AG09309 (cell line): ENCODE measurements at places on chromosomes 7 and 10.

DNA sequence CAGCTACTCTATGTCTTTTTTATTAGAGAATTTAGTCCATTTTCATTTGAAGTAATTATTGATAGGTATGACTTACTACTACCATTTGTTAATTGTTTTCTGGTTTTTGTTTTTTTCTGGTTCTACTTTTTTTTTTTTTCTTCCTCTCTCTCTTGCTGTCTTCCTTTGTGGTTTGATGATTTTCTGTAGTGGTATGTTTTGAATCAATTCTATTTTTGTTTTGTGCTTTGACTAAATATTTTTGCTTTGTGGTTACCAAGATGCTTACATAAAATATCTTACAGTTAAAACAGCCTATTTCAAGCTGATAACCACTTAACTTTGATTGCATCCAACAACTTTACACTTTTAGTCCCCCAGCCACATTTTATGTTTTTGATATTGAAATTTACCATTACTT lies 3.3 kb upstream of the OR2F2 start:
- no peak for DNase-seq

- no peak for DNase-seq
These were observed 66.5 kb upstream of the PRKG1 start for GRCh38 chr10:51007781-51008180.

DNA sequence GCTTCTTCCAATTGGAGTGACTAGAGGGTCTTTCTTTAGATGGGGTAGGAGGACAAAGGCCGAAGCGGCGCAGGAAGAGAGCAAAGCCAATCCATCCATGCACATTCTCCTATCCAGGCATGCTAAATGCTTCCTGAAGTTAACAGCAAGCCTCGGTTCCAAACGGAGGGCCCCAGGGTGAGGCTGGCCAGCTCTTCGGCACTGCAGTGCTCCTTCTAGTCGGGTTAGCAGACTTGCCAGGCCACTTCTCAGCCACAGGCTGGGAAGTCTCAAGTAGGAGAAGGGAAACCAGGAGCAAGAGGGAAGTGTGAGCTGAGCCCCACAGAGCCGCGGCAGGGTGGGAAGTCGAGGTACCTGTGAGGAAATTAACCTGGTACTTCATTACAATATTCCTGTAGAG lies 253.8 kb upstream of the INHBA start:
- no peak for DNase-seq

GRCh38 chr10:97892506-97892905 lies 42.9 kb downstream of the GOLGA7B start:
- DNase-seq = no peak

DNA sequence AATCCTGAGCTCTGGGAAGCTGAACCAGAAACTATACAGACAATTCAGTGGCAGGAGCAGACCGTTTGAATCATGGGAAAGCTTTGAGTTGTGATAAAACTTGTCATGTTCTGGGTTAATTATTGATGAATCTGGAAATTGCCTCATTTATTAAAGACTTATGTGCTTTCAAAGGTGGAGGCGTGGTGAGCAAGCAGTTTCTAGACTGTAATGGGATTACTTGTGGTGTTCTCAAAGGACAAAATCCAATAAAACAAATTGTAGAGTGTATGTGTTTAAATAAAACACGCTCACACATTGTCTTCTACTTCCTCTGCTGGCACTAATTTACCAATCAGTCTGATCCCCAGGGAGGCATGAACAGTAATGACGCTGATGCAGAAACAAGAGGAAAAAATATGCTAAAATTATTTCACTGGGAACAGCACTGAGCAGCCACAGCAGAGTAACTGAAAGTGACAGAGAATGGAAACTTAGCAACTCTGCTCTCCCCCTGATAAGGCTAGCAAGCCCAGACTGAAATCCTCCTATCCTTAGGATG lies 25.1 kb downstream of the PARD3 start:
- no peak for DNase-seq

- no peak for DNase-seq
These were observed 86.3 kb upstream of the NPS start for GRCh38 chr10:127462643-127463295.

- peak; percentile 44 for DNase-seq
These were observed 142.8 kb downstream of the ADK start for GRCh38 chr10:74293686-74294371.

DNA sequence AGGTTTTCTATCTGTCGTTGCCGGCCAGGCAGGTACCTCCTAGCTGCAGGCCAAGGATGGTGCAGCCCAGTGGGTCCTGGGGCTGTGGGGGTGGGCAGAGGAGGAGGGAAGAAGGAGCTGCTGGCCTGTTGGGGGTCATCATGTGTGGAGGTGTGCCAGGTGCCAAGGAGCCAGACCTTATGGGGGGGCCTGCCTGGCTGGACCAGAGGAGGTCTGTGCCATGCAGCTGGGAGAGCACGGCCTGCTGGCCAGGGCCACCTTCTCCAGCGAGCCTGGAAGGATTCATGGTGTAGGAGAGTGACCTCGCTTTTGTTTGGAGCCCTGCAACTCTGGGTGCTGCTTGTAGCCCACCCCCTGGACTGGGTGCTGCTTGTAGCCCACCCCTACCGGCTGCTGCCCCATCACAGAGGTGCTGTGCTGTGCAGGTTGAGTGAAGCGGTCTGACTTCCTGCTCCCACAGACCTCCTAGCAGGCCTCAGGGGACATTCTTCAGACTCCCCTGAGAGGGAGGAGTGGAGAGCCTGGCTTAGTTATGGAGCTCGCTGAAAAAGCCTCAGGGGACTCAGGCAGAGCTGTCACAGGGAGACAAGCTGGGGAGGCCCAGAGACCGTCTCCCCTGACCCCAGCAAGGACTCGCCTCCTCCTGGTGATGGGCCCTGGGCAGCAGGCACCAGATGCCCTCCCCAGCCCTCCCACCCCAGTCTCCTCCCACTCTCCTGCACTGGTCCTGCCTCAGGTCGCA lies 67.7 kb upstream of the AQP1 start:
- DNase-seq = no peak

- DNase-seq = no peak
These were observed 8.9 kb downstream of the LCOR start for GRCh38 chr10:96840841-96841518.

DNA sequence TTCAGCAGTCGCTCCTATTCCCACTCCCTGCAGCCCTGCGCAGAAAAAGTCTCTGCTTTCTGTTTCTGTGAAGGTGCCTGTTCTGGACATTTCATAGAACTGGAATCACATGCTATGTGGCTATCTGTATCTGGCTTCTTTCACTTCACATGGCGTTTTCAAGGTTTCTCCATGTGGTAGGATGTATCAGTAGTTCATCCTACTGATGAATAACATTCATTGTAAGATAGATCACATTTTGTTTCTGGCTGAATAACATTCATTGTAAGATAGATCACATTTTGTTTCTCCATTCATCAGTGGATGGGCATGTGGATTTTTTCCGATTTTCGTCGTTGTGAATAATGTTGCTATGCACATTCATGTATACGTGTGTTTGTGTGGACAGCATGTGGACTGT lies 44.5 kb downstream of the HSPA12A start:
- no peak for DNase-seq

DNA sequence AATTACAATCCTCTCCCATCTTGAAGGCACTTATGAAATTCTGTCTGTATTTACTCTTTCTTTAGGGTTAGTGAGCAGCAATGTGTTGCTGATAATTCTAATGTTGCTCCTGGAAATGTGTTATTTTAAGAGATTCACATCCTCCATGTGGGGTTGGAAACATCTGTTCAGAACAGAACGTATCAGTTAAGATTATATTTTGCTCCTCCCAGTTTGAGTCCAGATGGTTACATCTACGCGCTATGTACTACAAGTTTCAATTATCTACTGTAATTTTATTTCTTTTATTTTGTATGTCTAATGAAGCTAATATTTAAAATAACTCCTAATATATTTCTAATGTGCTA lies 250.6 kb upstream of the KLF6 start:
- DNase-seq = no peak

DNA sequence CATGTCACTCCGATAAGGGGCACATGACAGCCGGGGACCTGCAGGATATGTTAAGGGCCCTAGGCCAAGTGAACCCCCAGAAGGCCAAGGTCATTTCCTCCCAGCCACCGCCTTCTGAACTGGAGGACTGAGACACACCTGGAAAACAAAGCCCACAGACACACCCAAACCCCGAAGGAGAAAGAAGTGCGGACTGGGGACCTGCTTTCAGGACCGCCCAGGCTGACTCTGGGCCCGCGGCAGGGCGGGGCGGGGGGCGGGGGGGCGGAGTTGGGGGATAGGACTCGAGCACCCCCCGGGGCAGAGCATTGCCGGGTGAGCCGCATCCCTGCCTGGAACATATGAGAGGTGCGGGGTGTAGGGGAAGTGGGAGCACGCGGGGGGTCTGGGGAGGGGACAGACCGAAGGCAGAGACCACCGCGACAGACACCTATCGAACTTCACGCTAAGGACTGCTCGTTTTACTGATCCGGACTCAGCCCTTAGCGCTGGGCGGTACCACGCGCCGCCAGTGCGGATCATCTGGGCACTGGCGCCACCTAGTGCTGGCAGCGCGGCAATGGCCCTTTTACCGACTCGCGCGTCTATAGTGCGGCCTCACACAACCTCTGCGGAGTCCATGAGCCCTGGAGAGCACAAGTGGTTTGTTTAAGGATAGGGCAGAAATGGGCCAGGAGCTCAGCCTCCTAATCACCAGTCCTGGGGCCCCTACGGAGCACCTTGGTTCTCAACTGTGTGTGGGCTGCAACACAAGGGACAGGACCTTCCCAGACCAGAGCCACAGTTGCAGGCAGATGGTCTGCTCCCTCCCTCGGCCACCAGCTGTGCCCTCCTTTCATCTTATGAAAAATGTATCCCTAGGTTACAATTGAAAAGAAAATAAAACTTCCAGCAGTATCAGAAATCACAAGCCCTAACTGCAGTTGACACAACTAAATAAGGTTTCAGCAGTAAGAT lies 157.6 kb downstream of the HERPUD2 start:
- peak; percentile 5 for DNase-seq

DNA sequence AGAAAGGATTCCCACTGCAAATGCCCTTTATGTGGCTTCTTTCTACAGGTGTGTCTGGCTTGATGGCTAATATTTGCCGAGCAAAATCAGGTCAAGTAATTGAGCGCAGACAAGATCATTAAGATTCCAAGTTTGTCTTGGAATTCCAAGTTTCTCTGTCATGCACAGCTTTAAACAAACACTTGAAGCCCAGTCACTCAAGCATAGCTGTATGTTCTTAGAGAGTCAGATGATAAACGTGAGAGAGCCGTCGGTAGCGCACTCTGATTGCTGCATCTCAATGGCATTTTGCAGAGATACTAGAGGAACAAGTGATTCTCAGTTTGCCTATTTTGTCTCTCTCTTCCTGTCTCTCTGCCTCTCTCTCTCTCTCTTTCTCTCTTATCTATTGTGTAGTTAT lies 658 bp downstream of the DMBT1 start:
- no peak for DNase-seq

- DNase-seq = no peak
These were observed 11.2 kb downstream of the MNX1 start for GRCh38 chr7:156998988-156999957.

DNA sequence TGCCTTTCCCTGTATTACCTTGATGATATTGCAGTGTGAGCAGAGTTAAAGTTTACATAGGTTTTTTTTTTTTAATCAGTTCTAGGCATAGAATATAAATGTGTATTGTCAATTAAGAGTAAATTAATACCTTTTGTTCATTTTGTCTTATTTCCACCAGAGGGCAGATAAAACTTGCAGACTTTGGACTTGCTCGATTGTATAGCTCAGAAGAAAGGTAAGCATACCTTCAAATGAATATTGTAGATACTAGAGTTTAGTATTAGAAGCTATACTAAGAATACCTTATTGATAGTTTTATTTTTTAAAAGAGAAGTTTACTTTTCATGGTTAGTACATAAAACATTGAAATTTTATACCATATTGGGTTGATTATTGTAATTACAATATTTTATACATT lies 86.8 kb downstream of the MPLKIP start:
- DNase-seq = no peak

DNA sequence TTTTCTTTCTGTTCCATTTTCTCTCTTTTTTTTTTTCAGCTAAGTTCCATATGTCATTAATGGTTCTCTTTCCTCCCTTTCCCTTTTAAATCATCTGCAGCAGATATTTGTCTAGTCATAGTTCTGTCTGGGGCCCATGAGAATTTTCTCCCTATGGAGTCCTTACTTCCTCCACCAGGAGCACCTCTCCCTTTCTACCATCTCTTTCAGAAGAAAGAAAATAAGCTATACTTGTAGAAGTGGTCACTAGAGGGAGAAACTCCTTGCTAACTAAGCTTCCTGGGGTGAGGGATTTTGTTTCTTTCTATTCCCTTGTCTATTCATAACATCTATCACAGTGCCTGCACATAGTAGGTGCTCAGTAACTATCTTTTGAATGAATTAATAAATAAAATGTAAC lies 230.2 kb upstream of the HPS1 start:
- no peak for DNase-seq

- DNase-seq = peak; percentile 81
These were observed at the start of gene RRP12 for GRCh38 chr10:97400665-97401454. TSS of gene RRP12 (minus strand) at chr10:97401340. CDS start at chr10:97401231, 109 bp downstream.

GRCh38 chr10:108982159-108982558 lies 941.2 kb downstream of the XPNPEP1 start:
- DNase-seq = no peak

- no peak for DNase-seq
These were observed 349.6 kb downstream of the CDC14C start for GRCh38 chr7:49273897-49274296.

- DNase-seq = no peak
These were observed 17.0 kb downstream of the CLIP2 start for GRCh38 chr7:74306004-74306729.

- DNase-seq = no peak
These were observed 46.4 kb upstream of the ECHDC3 start for GRCh38 chr10:11695779-11696178.

DNA sequence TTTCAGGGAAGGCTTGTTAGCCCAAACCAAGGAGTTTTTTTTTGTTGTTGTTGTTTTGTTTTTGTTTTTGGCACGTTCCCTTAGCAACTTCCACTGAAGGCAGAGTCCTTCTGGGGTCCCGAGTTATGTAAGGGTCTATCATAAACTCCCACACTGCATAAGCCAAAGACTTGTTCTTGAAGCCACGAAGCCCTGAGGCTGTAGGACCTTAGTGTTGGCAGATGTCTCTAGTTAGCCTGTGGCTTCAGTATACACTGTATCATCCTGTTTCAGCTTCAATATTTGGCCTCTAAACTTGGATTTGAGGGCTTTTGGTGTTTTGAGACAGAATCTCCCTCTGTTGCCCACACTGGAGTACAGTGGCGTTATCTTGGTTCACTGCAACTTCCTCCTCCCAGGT lies 13.6 kb downstream of the KPNA7 start:
- peak; percentile 2 for DNase-seq

DNA sequence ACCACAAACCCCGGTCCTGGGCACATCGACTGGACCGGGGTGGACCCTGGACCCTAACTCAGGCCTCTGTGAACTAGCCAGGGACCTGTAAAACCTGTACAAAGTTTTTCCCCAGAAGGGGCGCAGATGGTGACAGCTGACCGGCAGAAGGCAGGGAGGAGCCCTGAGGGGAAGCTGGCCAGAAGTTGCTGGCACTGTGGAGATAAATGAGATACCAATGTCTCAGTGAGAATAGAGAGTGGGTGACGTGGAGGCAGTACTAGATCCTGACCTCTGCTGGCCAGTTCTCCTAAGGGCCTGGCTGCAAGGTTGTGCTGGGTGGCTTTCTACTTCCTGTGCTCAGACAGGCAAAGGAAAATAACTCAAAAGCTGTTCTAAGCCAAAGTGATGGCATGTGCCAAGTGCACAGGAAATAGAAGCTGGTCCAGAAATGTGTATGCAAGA lies 10.6 kb upstream of the TSPAN14 start:
- DNase-seq = no peak
